ENCODE measurements at places on chromosomes 7 and 10.
A peak's percentile ranks its signal among the peaks of the same experiment; 100 is the strongest.

- H3K27me3 ChIP-seq, result peaks cover 68% of the 10 kb centered on the region
- H3K4me3 ChIP-seq, result no peak overlapping the region
These were observed 128.4 kb downstream of the DNAJB6 start for GRCh38 chr7:157464971-157465886.

GRCh38 chr10:76309741-76310587 lies 878.5 kb downstream of the LRMDA start:
- H3K27me3 ChIP-seq, result no peaks in the 10 kb centered on the region
- DNase-seq, result no peak
- H3K27ac ChIP-seq, result no peak overlapping the region
- H3K4me3 ChIP-seq, result no peak overlapping the region

GRCh38 chr10:56258991-56259390 lies 102.1 kb downstream of the ZWINT start:
- DNase-seq, result no peak
- H3K27ac ChIP-seq, result no peak overlapping the region
- H3K36me3 ChIP-seq, result no peaks in the 10 kb centered on the region
- H3K4me1 ChIP-seq, result no peaks in the 10 kb centered on the region
- H3K4me3 ChIP-seq, result no peak overlapping the region

GRCh38 chr10:117685431-117685830 lies 142.9 kb downstream of the EMX2 start:
- H3K27ac ChIP-seq, result no peak overlapping the region
- peaks cover 3% of the 10 kb centered on the region for H3K27me3 ChIP-seq
- no peak for DNase-seq
- no peaks in the 10 kb centered on the region for H3K36me3 ChIP-seq
- H3K4me3 ChIP-seq, result no peak overlapping the region

DNA sequence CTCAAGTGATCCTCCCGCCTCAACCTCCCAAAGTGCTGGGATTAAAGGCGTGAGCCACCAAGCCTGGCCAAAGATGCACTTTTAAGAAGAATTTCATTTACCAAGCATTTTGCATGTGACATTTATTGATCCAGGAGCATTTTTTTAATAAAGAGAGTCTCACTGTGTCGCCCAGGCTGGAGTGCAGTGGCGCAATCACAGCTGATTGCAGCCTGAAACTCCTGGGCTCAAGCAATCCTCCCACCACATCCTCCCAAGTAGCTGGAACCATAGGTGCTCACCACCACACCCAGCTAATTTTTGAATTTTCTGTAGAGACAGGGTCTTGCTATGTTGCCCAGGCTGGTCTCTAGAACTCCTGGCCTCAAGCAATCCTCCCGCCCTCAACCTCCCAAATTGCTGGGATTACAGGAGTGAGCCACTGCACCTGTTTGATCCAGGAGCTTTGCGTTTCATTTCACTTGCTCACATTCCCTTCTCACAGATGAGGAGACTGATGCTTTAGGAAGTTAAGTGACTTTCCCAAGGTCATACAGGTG lies 4.4 kb upstream of the TBL2 start:
- peaks cover 19% of the 10 kb centered on the region for H3K4me1 ChIP-seq
- peaks cover 12% of the 10 kb centered on the region for H3K27me3 ChIP-seq
- H3K36me3 ChIP-seq, result peaks cover 4% of the 10 kb centered on the region
- no peak overlapping the region for H3K27ac ChIP-seq
- DNase-seq, result no peak
- no peak overlapping the region for H3K4me3 ChIP-seq

DNA sequence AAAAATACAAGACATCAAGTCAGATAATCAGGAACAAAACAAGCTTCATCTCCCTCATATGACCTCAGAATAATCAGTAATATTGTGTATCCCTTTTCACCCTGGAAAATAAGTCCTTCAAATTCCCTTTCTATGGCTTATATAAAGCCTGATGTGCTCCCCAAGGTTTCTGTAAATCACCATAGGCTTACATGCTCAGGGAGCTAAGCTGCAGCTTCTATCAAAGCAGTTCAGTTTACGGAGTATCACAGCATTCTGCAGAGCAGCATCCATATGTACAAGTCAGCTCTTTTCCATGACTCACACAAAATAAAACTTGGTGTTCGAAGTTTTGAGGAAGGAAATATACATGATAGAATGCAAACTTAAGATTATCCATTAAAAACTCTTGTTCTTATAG lies 225.6 kb downstream of the LRRTM3 start:
- H3K27ac ChIP-seq, result no peak overlapping the region
- no peaks in the 10 kb centered on the region for H3K27me3 ChIP-seq
- H3K4me3 ChIP-seq, result no peak overlapping the region
- H3K36me3 ChIP-seq, result no peaks in the 10 kb centered on the region

DNA sequence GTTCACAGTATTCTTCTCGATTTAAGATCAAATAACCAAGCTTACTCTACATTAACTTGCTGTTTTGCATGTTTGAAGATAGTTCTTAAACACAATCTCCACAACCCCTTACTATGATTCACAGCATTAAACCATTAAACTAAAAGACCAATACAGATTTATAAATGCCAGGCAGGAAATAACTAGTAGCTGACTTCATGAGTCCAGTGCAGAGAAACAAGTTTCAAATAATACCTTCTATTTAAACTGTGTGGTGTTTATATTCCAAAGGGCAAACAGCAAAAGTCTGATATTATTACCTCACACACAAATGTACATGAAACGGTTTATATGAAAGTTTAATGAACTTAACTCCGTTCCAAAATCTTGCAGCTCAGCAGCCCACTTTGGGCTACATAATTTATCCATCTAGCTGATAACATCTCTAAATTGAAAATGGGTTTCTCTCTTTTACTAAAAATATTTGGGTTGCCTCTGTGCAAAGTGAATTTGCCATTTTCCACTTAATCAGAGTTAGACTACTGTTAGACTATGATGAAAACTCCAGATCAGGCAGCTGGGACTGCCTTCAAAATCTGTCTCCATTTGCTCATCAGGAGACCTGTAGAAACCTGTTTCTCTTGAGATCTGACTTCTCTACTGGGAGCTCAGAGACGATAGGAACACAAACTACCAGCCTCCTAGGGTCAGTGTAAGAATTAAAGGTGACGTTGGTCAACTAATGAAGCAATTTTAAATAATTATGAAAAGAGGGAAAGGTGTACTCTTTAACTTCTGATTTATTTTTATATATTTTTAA lies 287.3 kb downstream of the FZD1 start:
- DNase-seq, result no peak
- no peak overlapping the region for H3K27ac ChIP-seq
- no peaks in the 10 kb centered on the region for H3K27me3 ChIP-seq
- no peaks in the 10 kb centered on the region for H3K4me1 ChIP-seq

DNA sequence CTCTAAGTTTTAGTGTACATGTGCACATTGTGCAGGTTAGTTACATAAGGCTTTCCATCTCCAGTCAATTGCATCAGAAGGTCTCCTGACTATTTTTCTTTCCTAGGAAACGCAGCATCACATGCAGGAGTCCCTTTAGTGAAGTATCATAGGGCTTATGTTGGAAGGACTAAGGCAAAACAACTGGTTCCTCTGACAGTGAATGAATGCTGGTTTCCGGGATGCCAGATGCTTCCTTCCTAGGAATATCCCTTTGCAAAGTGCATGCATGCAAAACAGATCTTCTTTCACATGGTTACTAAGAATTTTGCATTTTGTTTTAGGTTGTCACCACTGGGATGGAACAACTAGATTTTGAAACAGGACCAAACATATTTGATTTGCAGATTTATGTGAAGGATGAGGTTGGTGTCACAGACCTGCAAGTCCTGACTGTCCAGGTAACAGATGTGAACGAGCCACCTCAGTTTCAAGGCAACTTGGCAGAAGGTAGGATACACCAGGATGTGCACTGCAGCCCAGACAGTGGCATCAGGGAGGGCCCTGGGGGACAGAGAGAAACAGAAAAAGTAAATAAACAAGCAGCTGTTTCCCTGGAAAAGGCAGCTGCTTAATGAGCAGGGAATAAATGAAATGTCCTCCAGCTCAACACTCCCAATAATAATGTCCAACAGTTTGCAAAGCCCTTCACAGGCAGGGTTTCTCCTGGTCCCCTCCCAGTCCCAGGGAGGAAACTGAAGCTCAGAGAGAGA lies 17.8 kb downstream of the CDHR3 start:
- H3K27me3 ChIP-seq, result peaks cover 44% of the 10 kb centered on the region
- no peak for DNase-seq
- no peaks in the 10 kb centered on the region for H3K4me1 ChIP-seq
- H3K36me3 ChIP-seq, result no peaks in the 10 kb centered on the region
- H3K4me3 ChIP-seq, result no peak overlapping the region

DNA sequence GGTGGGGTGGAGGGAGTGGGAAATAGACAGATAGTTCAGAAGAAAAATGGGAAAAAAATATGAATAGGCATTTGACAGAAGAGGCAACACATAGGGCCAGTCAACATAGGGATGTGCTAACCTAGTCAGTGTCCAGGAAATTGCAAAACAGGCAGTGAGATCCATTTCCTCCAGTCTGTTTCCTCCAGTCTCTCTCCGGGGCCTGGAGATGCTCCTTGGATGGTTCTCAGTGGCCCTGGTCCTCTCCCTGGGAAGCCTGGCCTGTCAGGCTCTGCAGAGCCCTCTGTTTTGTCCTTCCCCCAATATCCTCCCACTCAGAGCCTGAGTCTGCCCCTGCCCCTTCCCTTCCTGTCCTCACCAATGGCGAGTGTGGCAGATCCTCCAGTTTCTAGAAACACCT lies 52.6 kb downstream of the SYPL1 start:
- H3K27ac ChIP-seq, result no peak overlapping the region
- H3K4me1 ChIP-seq, result peaks cover 53% of the 10 kb centered on the region
- no peak overlapping the region for H3K4me3 ChIP-seq
- H3K36me3 ChIP-seq, result no peaks in the 10 kb centered on the region

- H3K36me3 ChIP-seq, result no peaks in the 10 kb centered on the region
- no peak overlapping the region for H3K27ac ChIP-seq
- peaks cover 5% of the 10 kb centered on the region for H3K27me3 ChIP-seq
- H3K4me3 ChIP-seq, result no peak overlapping the region
- DNase-seq, result no peak
These were observed 43.1 kb downstream of the CCDC71L start for GRCh38 chr7:106617860-106618259.

GRCh38 chr10:4708123-4708759 lies 117.8 kb upstream of the AKR1E2 start:
- no peaks in the 10 kb centered on the region for H3K4me1 ChIP-seq
- H3K27me3 ChIP-seq, result peaks cover 8% of the 10 kb centered on the region
- H3K27ac ChIP-seq, result no peak overlapping the region
- H3K36me3 ChIP-seq, result no peaks in the 10 kb centered on the region
- DNase-seq, result peak; percentile 24

GRCh38 chr10:21519941-21520436 lies 5.5 kb downstream of the SKIDA1 start:
- peaks cover 52% of the 10 kb centered on the region for H3K4me1 ChIP-seq
- H3K4me3 ChIP-seq, result peak overlapping the region; percentile 79
- peak overlapping the region; percentile 46 for H3K27ac ChIP-seq
- peaks cover 3% of the 10 kb centered on the region for H3K36me3 ChIP-seq

GRCh38 chr10:43408331-43408709 lies 666 bp downstream of the HNRNPF start:
- peaks cover 36% of the 10 kb centered on the region for H3K4me1 ChIP-seq
- no peak for DNase-seq
- H3K4me3 ChIP-seq, result peak overlapping the region; percentile 99

GRCh38 chr10:10663622-10664021 lies 354.1 kb upstream of the CELF2 start:
- no peak for DNase-seq
- H3K27ac ChIP-seq, result no peak overlapping the region
- no peaks in the 10 kb centered on the region for H3K36me3 ChIP-seq
- H3K4me1 ChIP-seq, result no peaks in the 10 kb centered on the region
- peaks cover 5% of the 10 kb centered on the region for H3K27me3 ChIP-seq

DNA sequence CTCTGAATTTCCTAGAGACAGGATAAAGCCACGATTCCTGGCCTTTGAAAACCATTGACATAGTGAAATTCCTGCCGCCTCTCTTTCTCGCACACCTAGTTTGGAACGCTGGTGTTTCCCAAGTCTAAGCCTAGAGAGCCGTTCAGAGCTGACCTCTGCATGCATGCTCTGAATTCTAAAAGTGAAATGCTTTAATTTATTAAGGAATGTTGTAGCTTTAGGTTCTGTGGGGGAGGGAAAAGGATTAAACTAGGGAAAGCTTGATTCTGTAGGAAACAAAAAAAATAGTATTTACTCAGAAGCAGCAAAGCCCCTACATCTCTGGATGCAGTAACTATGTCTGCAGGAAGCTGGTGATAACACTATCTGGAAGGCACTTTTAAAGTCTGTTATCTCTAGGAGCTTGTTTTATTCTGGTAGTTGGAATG lies 27.3 kb downstream of the PFKP start:
- H3K4me1 ChIP-seq, result peaks cover 64% of the 10 kb centered on the region
- no peaks in the 10 kb centered on the region for H3K27me3 ChIP-seq
- H3K36me3 ChIP-seq, result peaks cover 59% of the 10 kb centered on the region
- DNase-seq, result no peak
- peak overlapping the region; percentile 91 for H3K27ac ChIP-seq

DNA sequence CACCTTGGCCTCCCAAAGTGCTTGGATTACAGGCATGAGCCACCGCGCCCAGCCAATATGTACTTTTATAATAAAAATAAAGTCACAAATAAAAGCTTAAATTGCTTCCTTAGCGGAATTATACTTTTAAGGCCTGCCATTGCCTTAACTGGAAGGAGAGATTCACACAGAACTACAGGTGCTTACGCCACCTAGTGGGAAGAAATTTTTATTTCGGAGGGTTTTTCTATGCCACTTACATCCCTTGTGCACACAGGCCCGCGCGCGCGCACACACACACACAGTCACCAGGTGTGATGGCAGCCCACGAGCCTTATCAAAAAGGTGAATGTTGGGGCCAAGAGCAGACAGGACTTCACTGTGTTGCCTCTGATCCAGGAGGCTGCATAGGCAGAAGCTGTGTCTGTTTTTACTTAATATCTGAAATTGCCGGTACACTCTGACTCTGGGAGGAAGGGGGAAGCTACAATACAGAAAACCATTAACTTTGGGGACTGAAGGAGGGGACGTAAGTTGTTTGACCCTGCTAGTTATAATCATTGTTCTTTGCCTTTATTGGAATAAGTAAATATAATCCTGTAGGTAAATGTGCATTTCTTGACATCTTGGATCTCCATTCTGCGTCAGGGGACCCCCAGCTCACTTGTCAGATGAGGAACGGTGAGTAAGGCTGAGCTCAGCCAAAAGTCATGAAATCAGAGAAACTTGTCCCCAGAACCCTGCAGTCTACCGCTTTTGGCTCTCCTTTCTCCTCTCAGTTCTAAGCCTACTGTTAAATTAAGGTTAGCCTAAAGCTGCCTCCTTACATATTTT lies 87.1 kb downstream of the SLC16A9 start:
- H3K4me3 ChIP-seq, result no peak overlapping the region
- DNase-seq, result peak; percentile 31
- H3K36me3 ChIP-seq, result no peaks in the 10 kb centered on the region
- H3K27ac ChIP-seq, result no peak overlapping the region
- peaks cover 4% of the 10 kb centered on the region for H3K27me3 ChIP-seq

DNA sequence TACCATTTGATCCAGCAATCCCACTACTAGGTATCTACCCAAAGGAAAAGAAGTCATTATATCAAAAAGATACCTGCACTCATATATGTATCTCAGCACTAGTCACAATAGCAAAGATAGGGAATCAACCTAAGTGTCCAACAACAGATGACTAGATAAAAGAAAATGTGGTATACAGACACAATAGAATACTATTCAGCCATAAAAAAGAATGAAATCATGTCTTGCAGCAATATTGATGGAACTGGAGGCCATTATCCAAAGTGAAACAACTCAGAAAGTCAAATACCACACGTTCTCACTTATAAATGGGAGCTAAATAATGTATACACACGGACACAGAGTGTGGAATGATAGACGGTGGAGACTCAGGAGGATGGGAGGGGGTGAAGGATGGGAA lies 146.0 kb downstream of the PARD3 start:
- peaks cover 8% of the 10 kb centered on the region for H3K27me3 ChIP-seq
- no peaks in the 10 kb centered on the region for H3K4me1 ChIP-seq
- H3K27ac ChIP-seq, result no peak overlapping the region
- no peaks in the 10 kb centered on the region for H3K36me3 ChIP-seq

GRCh38 chr7:8480527-8480926 lies 47.1 kb downstream of the NXPH1 start:
- H3K27me3 ChIP-seq, result no peaks in the 10 kb centered on the region
- H3K4me1 ChIP-seq, result no peaks in the 10 kb centered on the region
- no peak for DNase-seq

Measured in activated naive CD4-positive, alpha-beta T cell treated with anti-CD3 and anti-CD28 coated beads, Interleukin-2, amount 10 ng/mL, durations not matched to agents 7 days and 5 days (primary cell).